ENCODE measurements at places on chromosomes 5 and 9.

DNA sequence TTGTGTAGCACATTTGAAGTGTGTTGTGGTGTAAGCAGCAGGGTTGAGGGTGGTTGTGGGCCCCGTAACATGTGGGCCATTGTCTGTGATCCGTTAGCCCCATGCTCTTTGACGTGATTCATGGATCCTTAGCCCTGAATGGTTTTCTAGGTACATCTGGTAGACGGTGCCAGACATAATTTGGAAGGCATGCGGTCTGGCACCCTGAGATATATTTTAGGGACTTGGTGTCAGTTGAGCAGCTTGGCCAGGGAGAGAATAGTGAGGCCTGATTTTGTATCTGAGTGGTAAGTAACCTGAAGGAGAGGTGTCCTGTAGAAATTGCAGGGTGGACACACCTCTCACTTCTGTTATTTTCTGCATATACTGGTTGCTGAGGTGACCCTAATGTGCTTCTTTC, 10.9 kb downstream of the SH3GL2 start:
- DNase-seq: no peak

DNA sequence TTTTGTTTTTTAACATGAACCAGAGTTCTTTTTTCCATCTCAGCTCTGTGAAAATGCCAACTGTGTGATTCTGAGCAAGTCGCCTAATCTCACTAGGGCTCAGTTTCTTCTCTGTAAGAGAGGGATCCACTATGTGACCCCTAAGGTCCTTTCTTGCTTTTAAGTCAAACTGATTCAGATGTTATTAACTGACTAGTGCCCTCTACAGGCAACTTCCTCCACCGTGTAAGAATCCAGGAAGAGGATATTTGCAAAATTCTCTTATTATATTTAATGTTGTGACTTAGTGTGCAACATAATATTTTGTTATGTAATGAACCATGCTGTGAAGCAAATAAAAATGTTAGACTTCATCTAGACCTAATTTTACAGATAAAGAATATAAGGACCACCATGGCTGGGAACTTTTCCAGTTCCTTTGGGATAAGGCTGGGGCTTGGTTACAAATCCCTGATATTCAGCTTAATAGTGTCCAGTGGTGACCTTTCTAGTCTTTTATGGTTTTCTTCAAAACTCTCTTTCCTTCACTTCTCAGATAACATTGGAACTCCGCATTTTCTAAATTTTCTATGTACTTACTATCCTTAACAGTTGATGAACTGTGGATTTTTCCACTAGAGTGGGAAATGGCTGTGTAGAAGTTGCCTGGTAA, 244.7 kb downstream of the PIK3R1 start:
- DNase-seq: no peak

DNA sequence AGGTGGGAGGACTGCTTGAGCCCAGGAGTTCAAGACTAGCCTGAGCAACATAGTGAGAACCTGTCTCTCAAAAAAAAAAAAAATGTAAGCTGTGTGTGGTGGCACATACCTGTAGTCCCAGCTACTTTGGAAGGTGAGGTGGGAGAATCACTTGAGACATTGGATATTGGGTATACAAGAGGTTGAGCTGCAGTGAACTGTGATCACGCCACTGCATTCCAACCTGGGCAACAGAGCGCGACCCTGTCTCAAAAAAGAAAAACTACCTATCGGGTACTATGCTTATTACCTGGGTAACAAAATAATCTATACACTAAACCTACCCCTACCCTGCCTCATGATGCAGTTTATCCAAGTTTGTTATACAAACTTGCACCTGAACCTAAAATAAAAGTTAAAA, 64.9 kb downstream of the AOPEP start:
- DNase-seq: no peak

DNA sequence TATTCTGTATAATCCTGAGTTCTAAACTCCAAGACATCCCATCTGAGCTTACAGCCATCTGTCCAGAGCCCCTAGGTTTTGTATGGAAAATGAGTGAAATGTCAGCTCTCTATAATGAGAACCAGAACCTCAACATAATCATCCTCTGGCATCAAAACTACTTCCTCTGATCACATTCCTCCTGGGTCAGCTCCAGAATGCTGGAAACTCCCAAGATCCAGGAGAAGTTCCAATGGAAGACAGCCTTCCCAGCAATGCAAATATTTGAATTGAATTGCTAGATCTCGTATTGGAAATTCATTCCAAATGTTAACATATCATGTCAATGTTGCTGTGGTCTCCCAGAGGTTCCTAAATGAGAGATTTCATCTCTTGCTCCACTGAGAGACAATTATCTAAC, 23.8 kb downstream of the C9 start:
- DNase-seq: no peak

GRCh38 chr9:93667006-93667405, 90.6 kb downstream of the PHF2 start:
- no peak for DNase-seq

GRCh38 chr9:113737517-113738271, 138.4 kb upstream of the ZNF618 start:
- peak; percentile 8 for DNase-seq

DNA sequence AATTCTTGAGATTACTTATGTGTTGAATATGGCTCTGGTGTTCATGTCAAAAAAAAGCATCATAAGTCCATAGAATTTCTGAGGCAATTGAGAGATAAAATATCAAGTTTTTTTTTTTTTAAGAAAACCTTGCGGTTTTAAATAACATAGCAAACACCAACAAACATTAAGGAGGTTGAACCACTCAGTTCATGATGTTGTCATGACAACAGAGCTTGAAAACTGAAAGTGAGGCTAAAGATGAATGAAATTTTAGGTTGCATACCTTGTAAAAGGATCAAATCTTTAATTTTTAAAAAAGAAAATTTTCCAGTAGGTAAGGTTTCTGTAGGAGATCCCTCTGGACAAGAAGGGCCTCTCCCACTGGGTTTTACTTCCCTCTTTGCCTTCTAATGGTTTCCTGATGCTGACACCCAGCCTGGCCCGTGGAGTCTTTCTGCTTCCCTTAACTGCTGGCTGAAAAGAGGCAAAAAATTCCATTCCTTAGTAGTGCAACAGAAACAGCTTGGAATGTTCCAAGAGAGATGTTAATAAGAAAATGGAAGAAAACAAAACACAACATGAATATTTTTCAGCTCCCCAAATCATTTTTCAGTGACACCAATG, 60.0 kb upstream of the FER start:
- no peak for DNase-seq

GRCh38 chr5:65152131-65152530, 329.6 kb downstream of the ADAMTS6 start:
- no peak for DNase-seq

GRCh38 chr5:141389153-141390042, 1.9 kb downstream of the PCDHGB4 start:
- DNase-seq: no peak

DNA sequence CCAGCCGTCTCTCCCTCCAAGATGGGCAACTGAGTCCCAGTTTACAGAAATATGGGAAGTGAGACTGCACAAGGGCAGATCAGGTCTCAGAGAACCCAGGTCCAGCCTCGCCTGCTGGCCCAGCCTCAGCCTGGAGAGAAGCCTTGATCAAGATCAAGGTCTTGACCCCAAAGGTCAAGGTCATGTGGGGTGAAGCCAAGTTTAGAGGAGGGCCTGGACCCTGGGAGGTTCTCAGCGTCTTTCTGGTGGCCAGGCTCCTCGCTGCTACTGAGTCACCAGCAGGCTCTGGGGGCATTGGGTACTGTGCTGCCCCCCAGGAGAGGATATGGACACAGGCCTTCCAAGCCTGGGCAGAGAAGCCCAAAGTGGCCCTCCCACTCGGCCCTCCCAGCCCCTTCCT, 8.8 kb downstream of the IPPK start:
- DNase-seq: no peak

- no peak for DNase-seq
Measured at GRCh38 chr5:128062172-128062746, 21.3 kb upstream of the SLC12A2 start.

DNA sequence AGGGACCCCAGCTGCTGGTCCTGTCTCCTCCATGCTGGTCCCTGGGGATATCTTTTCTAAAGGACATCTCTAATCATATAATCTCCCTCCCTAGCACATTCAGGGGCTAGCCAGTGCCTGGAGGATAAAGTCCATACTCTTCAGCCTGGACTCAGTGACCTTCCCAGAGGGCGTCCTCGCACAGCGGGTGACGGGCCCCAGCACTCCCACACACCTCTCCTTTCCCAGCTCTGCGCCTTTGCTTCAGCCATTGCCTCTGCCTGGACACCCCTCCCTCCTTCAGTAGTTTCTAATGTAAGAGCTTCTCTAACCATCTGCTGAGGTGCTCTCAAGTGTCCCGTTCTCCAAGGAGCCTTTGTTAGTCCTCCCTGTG, 15.2 kb upstream of the TNIP1 start:
- no peak for DNase-seq

GRCh38 chr9:113888336-113888735, 12.2 kb downstream of the ZNF618 start:
- no peak for DNase-seq

- DNase-seq: no peak
Measured at GRCh38 chr5:54722846-54723433, 205.4 kb downstream of the SNX18 start.

DNA sequence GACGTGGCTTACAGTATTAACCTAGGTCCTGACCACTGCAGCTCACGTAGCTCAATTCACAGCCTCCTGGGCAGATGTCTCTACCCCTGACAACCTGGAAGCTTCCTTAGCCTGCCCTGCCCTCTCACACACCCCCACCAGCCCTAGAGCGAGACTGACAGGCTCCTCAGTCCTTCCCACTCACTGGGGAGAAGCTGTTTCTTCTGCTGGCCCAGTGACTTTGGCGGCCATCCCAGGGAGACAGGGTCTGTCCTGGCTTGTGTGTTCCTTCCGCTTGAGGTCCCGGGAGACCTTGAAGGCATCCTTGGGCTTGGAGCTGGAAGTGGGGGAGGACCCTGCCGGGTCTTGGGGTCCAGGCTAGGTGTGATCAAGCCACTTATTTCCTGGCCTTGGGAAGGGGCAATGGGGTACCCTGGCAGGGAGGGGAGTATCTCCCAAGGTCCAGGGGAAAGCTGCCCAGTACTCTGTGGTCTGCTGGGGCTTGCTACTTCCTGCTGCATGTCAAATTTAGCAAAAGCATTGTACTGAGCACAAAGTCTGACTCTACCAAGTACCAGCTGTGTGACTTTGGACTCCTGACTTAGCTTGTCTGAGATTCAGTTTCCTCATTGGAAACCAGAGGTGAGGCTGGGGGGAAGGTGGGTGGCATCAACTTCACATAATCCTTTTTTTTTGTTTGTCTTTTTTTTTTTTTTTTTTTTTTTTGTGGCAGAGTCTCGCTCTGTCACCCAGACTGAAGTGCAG, 1.9 kb downstream of the MIGA2 start:
- DNase-seq: no peak
